Stimulated activated CD4-positive, alpha-beta T cell treated with anti-CD3 and anti-CD28 coated beads, Interleukin-1b, Interleukin-23, amount 100 ng/mL, for 1 hour (primary cell): ENCODE measurements at places on chromosomes 13 and 19.

DNA sequence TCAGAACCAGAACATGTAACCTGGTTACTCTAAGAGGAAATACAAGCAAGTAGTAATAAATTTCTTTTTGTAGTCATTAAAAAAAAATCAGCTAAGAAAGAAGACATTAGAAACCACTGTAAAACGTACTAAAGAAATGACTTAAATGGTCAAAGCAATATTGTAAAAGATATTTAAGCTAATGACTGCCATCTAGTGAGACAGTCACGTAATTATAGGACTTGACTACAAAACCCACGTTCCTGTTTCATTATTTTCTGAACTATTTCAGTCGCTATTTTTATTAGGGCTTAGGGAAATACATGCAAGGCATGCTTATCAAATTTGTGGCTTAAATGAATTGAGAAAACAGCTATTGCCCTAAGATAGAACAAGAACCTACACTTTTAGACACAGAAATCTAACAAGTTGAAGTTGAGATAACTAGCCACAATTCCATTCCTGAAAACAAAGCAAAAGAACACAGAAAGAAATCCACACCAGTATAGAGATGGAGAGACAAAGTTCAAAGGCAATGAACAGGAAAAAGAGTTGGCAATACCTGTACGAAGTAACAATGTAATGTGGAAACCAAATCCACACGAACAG lies 17.9 kb downstream of the ALG5 start:
- no peak for DNase-seq

- no peak for DNase-seq
Observed at GRCh38 chr13:78468621-78469020, 134.7 kb downstream of the POU4F1 start.

DNA sequence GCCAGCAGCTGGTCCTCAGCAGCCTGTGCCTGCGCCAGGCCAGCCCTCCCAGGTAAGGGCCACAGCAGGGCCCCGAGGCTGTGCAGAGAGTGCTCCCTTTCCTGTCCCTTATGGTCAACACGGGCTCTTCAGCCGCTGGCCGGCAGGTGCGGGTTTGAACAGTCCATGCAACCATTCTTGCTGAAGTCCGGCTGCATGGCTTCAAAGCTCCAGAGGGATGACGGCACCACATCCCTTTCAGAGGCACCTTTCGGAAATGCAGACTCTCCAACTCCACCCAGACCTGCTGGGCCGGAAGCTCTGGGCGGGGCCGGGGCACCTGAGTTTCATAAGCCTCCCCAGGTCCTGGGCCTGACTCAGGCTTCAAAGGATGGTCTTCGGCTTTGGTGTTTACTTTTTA lies 81.3 kb downstream of the SPACA7 start:
- no peak for DNase-seq

GRCh38 chr19:31314849-31315629 lies 34.2 kb downstream of the TSHZ3 start:
- DNase-seq = no peak

DNA sequence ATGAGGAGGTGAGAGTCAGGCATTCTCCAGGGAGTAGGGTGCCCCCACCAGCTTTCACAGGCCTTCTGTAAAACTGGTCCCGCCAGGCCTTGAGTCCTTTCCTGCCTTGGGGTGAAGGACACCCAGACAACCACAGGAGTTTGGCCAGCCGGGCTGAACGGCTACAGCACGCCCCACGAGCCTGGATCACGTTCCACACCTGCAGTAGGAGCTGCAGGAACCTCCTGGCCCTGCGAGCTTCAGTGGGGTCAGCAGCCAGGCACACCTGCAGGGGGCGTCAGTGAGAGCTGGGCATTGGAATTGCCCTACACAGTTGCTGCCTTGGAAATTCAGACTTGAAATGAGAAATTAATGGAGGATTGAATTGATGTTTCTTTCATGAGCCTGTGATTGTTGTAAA lies 45.7 kb downstream of the COL4A2 start:
- DNase-seq = no peak

- no peak for DNase-seq
Observed at GRCh38 chr13:110767476-110767875, 54.0 kb downstream of the ING1 start.

DNA sequence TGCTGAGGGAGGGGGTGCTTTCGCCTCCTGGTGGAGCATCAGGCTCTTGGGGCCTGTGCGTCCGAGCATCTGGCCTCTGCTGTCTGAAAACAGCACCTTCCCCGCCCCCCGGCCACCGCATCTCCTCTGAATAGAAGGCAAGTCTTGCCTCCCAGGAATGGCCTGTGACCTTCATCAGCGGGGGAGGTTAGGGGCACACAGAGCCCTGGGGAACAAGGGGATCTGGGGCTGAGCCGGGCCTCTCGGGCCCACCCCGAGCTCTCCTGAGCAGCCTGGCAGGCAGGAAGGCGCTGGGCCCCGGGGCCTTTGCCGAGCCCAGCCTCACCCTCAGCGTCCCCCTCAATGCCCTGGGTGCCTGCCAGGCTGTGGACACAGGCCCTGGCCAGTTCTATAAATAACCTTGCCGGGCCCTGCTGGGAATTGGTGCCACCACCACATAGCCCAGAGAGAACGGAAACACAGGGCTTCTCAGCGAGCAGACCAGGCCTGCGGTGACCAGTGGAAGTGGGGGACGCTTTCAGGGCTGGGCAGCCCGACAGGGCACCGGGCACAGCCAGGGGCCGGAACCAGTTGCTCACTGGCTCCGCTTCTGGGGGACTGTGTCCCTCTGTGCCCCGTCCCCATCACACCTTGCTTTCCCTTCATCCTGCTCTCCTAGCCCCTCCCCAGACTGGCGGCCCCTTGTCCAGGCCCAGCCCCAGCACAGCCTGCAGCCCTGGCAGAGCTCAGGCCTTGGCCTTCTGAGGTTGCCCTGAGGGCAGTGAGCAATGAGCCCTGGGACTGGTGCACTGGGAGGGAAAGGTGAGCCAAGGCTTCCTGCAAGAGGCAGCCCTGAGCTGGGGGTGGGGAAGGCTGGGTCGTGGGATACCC lies 9.5 kb downstream of the STK11 start:
- no peak for DNase-seq

- no peak for DNase-seq
Observed at GRCh38 chr19:45090034-45090433, 2.9 kb upstream of the PPP1R37 start.

DNA sequence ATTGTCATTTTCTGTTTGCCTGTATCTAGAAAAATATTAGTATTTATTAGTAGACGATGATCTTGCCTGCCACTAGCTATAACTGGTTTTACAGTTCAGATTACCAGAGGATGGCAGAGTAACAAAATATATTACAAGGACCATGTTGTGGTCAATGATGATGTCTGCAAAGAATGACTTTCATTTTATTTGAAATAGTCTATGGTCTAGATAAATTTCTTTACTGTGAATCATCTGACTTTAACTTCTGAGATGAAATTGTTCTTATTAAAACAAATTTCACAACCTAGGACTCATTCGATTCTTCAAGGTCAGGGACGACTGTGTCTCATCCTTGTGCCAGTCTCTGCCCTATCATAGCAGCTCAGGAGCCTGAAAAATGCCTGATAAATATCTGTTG lies 637.8 kb upstream of the KLF12 start:
- no peak for DNase-seq

- DNase-seq = no peak
Observed at GRCh38 chr13:44429311-44429710, 55.7 kb downstream of the SERP2 start.

GRCh38 chr19:31154021-31154420 lies 195.2 kb downstream of the TSHZ3 start:
- no peak for DNase-seq

DNA sequence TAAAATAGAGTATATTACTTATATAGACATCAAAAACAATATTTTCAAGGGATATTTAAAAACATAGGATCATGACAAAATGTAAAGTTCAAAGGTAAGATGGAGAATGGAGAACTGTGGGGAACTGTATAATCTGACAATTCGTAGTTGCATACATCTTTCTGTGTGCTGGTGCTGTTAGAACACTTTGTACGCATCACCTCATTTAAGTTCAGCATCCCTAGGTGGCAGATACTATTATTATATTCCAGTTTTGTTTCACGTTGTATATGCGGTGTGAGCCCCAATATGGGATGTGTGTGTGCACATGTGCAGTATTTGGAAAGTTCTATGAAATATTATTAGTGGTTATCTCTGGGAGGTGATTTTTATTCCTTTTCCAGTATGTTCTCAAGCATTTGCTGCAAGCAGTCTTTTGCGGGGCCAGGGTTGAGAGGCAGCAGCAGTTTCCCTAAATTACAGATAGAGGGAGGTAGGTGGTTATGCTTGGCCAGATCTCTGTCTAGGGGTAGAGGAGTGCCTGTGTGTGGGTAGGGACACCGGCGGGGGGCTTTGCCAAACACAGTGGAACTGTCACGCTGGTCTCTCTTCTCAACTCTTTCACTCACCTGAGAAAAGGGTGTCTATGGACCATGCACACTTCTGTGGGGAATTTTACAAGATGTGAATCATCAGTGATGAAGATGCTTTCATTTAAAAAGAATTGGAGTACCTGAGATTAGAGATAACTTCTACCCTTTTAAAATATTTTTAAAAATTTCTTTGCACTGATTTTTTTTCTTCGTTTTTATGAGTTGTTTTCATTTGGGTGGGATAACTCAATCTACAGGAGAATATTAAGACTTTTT lies 55.6 kb upstream of the ALOX5AP start:
- DNase-seq = no peak

- no peak for DNase-seq
Observed at GRCh38 chr13:62997038-62997599, 1581.5 kb upstream of the PCDH20 start.

DNA sequence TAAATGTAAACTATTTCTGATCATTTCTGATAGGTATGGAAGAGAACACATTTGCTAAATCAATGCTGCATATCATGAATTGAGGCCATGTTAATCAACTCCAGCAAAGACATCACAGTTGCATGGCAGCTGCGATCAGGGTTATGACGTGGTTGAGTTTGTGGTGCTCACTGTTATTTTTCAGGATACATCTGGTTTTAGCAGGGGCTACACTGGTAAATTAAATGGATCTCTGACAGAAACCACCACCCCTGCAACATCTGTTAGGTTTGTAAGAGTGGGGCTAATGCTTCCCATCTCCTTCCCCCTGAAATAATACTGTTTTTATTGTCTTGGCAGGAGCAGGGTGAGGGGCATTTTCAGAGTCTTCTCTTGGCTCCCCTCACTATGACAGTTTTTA lies 444.4 kb upstream of the ZNF507 start:
- DNase-seq = no peak

GRCh38 chr13:114059946-114060860 lies 72.2 kb downstream of the RASA3 start:
- no peak for DNase-seq

DNA sequence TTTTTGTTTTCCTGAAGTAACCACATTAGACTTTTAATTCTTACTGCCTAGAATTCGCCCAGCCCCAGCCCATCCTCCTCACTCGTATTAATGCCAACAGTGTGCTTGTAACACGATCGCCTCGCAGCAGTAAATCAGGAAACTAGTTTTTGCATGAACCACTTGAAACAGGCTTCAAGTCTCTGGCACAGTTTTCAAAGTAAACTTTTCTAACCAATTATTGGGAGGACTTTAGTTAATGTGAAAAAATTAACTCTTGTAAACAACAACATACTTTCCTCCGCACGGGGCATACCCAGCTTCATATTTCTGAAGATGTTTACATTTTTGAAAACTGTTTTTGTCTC lies 39.2 kb downstream of the TNFRSF19 start:
- DNase-seq = no peak

DNA sequence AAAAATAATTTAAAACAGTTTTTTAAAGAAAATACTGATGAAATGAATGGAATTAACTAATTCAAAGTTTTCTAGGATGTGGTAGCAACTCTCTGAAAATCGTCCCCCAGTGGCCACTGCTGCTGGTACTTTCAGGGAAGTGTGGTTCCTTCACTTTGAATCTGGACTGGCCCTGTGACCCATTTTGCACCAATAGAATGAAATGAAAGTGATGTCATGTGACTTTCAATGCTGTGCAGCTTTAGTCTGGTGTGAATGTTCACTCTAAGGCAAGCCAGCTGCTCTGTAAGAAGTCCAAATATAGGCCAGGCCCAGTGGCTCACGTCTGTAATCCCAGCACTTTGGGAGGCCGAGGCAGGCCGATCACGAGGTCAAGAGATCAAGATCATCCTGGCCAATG lies 26.4 kb upstream of the HNRNPA1L2 start:
- DNase-seq = no peak

DNA sequence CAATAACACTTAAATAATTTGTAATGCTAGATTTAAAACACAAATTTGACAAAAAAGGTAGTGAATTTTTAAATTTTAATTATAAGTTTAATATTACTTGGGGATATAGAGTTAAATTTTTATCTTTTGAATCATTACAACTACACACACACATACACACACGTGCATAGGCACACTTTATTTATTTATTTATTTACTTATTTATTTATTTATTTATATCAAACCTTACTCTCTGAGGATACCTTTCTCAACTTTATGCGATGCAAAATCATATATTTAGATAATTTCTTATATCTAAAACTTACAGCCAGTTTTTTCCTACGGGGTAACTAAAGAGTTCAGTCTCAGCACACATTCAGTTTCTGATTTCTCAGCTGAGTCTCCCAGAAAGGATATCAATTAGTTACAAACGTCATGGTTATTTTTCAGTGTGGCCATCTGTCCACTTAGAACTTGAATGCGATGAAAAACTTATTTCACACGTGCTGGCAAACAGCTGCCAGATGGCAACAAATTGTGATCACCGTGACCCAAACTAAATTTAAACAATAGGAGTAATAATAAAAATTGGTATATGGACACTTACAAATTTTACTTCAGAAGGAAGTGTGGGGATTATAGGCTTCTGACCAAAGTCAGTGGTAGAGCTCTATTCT lies 683.1 kb upstream of the PRR20A start:
- DNase-seq = no peak

- DNase-seq = no peak
Observed at GRCh38 chr13:34570698-34571353, 371.2 kb upstream of the NBEA start.

- DNase-seq = no peak
Observed at GRCh38 chr13:109879338-109879737, 93.0 kb upstream of the IRS2 start.

DNA sequence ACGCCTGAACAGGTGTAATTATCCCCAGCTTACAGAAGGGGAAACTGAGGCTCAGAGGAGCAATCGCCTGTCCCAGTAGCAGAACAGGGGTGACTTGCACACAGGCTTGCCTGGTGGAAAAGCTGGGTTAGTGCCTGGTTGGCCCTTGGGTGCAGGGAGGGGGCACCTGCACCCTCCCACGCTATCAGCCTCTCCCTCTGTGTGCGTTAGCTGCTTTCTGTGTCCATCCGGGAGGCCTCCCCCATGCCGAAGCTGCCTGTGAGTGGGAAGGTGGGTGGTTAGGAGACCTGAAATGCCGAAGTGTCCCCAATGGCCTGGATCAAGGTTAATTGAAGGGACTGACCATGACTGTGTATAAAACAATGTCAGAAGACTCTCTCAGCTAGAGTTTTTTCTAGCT lies 295.0 kb downstream of the ZNF536 start:
- no peak for DNase-seq

- DNase-seq = no peak
Observed at GRCh38 chr13:51066091-51066831, 44.8 kb downstream of the C13orf42 start.

GRCh38 chr13:41608111-41608838 lies 150.9 kb downstream of the RGCC start:
- no peak for DNase-seq

- DNase-seq = no peak
Observed at GRCh38 chr19:13228561-13228960, 78.3 kb downstream of the IER2 start.
